ENCODE measurements at places on chromosomes 6 and 20.
A peak's percentile ranks its signal among the peaks of the same experiment; 100 is the strongest.

DNA sequence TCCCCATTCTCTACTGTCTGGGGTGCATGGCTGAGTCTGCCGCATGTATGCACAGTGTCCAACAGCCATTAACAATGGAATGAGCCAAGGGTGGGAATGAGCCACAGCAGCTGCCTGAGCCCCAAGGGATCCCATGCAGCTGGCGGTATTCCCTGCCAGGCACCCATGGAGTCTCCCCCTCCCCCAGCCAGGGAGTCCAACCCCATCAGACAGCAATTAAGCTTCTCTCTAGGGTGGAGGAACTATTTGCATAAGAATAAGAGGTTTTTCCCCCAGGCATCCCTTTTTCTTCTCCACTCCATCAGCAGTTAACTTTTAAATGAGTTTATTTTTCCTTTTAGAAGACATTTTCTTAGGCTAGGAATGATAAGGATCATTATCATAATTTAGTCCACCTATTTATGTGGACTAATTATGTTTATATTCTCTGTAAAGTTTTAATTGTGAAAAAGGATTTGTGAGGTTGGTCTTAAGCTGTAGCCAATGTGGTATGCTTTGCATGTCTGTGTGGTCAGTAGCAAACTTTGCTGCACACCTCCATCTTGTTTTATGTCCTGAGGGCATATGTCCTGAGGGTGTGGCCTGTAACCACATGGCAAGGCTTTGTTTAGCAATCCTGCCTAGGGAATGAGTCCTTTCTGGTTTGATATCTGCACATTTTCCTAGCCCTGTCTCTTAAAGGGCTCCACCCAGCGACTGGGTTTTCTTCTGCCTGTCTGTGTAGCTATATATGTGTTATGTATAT lies 158.9 kb upstream of the OLIG3 start:
- DNase-seq, result no peak

GRCh38 chr6:98871057-98871456 lies 36.7 kb downstream of the POU3F2 start:
- DNase-seq, result no peak

DNA sequence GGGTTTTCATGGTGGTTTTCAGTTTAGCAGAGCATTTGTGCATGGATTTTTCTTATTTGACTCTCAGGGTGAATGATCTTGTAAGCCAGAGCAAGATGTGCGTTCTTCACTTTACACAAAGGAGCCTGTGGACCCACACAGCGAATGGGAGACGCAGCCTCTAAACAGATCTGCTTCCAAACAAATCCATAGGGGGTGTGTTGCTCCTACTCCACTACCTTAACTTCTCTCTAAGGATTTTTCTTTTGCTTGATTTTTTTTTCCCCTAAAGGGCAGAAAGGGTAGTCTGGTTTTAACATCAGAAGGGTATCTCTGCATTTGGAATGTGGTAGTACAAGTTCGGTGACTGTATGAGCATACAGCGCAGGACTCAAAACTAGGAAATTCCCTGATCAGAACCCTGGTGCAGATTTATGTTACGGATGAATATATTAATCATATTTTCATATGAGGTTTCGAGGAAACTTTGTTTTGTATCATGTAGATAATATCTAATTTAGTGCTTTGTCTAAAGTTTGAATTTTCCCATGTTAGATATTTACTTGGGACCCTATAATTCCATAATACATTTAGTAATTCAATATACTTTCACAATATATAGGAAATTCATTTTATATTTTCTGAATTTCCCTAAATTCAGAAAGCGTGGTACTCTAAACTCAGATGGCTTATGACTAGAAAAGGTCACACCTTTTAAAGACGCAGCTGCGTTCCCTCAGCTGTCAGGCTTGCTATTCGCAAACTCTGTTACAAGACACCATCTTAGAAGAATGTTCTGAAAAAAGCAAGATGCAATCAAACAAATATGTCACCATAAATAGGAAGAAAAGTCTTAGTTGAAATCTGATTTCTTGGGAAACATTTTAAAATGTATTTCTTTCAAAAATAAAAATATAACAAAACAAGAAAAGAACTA lies 196.9 kb downstream of the TMEM242 start:
- DNase-seq, result no peak

GRCh38 chr6:15691250-15691869 lies 28.5 kb upstream of the DTNBP1 start:
- peak; percentile 75 for DNase-seq

DNA sequence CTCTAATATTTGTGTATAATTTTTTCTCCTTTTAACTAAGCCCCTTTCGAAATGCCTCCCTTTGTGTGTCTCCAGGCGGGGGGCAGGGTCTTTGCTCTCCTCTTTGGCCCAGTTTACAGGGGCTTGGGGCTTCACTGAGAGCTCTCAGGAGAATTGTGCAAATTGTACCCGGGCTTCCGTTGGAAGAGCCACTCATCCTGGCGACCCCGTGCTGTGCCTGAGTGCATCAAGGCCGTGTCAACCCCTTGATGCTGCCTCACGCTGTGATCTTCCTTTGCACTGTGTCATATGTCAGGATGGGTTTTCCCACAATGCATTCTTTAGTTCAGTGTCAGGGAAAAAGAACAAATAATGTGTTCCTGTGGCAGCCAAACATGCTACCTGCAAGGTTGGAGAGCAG lies 118.0 kb upstream of the POU3F2 start:
- DNase-seq, result no peak

- DNase-seq, result no peak
These were observed 153.9 kb downstream of the LPA start for GRCh38 chr6:160510199-160510598.

GRCh38 chr6:123681957-123682462 lies 45.3 kb upstream of the TRDN start:
- DNase-seq, result no peak

DNA sequence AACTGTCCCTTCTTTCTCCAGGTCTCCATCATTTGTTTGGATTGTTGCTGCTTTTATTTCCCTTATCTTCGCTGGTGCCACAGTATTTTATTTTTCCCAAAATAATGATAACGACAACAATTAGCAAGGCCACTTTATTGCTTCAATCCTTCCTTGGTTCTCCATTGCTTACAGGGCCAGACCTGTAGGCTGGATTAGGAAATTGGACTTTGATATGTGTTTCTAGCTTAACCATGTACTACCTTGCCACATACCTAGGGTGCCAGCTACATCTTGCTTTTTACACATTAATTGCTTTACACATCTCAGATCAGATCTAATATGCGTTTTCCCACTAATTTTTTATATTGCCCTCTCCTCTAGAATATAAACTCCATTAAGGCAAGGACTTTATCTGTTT lies 195.4 kb downstream of the HIVEP2 start:
- DNase-seq, result no peak

- no peak for DNase-seq
These were observed 107.0 kb upstream of the BMP2 start for GRCh38 chr20:6660441-6660840.

GRCh38 chr6:121594053-121594452 lies 158.6 kb downstream of the GJA1 start:
- no peak for DNase-seq

Measured in central memory CD4-positive, alpha-beta T cell (primary cell).